ENCODE measurements at places on chromosomes 11 and 22. TPM values are rescaled to one million over a fixed set of nuclear protein-coding genes. Genes with fewer than 3 reads are reported as not detected.

DNA sequence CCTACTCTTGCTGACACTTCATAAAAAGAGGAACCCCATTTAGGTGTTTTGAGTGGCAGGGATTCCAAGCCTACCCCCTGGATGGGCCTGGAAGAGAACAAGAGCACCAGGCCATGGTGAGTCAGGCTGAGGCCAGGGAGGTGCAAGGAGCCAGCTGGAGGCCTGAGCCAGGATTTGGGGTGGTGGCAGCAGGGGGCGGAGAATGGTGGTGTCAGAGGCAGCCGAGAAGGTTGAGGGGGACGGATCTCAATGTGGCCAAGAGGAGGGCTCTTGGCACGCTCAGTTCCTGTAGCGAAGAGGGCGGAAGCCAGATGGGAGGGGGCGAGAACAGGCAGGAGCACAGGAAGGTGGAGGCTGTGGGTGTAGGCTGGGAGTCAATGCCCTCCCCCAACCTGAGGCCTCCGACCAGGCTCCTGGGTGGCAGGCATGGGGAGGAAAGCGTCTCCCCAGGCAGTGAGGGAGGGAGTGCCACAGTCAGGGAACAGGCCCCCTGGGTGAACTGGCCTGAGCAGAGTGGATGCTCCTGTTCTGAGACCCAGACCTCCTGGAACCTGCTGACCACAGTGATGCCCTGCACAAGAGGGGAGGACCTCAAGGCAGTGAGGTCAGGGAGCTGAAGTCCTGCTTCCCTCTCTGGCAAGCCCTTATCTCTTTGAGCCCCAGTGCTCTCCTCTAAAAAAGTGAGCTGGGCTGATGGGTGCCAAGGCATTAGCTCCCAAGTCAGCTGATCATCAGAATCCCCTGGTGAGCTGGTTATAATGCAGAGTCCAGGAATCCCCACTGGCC lies 13.9 kb downstream of the RTN4RL2 start:
- no peak for DNase-seq

DNA sequence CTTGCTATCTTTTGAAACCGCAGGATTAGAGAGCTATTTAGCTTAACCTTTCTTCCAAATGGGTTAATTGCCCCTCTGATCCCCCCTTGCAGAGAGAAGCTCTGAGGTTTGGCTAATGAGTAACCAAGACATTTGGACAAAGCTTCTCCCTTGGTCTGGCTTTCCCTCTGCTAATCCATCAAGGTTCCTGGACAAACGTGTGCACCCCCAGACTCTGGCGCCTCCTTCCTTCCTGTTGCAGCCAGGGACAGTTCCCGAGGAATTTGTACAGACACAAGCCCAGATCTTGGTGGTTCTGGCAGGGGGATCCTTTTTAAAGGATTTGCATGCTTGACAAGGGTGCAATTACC lies 1.6 kb downstream of the KIAA1671 start:
- no peak for DNase-seq

- DNase-seq: no peak
These were observed 51.8 kb downstream of the CD6 start for GRCh38 chr11:61023086-61023965.

DNA sequence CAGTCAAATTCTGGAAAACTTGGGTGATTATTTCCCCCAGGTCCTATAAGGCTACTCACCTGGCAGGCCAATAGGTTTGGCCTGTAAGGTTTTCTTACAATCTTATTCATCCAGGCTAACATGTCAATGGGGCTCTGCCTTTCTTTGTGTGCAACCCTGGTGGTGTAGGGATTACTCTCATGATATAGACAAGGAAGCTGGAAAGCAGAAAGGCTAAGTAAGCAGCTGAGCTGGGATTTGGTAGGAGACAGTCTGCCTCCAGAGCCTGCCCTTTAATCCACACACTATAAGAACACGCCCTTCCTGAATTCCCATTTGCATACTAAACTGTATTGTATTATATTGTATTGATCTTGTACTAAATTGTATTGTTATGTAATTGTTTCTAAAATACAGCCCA lies 373.3 kb upstream of the CCDC90B start:
- DNase-seq: no peak

DNA sequence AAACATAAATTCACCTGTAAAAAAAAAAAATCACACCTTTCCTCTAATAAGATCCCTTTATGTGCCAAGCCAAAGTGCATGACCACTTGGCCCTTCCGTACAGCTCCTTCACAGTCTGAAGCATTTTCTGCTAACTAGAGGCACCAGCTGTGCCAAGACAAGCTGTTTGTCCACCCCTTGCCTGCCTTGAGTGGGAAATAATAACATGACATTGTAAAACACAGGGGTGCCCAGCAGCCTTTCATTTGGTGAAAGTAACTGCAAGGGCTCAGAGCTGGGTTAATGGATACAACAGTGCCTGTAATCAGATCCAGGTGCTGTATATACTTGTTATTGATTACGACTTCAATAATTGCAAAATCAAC lies 59.2 kb downstream of the DDIAS start:
- no peak for DNase-seq

DNA sequence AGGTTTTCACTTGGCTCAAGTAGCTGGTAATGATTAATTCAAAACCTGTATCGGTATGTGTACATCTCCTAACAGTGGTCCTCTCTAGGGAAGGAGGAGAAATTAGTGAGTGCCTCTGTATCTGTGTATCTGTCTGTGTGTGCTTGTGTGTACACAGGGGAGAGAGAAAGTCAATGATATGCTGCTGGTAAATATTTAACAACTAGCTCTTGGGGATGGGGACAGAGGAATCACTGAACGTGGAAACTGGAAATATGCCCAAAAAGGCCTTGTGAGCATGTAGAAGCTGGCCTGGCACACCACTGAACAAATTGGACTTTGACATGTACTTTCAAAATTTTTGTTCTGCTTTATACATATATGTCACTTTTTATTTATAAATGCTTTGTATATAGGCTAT lies 214.0 kb upstream of the SYN3 start:
- DNase-seq: no peak

DNA sequence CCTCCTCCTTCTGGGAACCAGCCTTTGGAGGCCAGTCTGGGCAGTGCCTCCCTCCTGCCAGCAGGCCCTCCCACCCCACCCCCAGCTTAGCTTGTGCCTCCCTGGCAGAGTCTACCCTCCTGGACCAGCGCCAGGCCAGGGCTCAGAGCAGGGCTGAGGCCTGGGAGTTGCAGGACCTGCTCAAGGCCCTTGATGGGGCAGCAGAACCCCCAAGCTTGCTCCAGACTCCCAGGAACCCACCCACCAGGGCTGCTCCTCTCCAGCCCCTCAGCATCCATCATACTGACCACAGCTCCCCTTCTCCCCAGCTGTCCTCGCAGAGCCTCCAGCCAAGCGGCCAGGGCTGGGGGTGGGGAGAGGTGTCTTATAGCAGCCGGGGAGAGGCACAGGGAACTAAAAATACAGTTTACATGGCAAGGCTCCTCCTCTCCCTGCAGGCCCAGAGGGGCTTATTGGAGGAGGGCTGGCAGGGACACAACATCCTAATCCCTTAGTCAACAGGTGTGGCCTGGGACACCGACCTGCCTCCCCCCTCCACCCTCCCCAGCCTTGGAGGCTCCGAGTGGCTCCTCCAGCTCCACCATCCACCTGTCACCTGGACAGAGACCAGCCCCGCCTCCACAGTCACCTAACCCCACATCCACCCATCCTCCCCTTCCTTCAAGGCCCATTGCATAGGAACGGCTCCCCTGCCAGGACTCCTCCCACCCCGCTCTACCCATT lies 5.2 kb upstream of the MB start:
- DNase-seq: peak; percentile 65

DNA sequence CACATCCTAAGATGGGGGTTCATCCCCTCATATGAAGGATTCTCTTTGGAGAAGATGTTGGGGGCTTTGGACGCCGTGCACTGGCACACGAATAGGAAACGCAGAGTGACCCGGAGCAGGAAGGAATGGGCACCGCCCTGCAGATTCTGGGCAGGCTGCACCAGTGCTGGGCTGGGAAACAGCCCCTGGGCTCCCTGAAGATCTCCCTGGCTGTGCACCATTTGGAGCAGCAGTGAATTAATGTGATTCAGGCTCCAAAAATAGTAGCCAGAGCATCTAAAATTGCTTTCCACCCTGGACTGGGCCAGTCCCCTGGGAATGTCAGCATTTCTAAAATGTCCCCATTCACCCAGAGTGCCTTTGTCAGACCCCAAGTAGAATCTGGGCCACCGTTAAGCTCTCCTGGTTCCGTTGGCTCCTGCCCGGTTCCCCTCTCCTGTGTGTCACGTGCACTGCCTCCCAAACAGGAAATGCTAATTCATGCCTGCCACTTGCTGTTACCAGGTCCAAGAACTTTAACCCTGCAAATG lies 18.6 kb downstream of the IRAG1 start:
- no peak for DNase-seq

GRCh38 chr11:64650923-64651523 lies 60.0 kb downstream of the SLC22A12 start:
- DNase-seq: no peak

DNA sequence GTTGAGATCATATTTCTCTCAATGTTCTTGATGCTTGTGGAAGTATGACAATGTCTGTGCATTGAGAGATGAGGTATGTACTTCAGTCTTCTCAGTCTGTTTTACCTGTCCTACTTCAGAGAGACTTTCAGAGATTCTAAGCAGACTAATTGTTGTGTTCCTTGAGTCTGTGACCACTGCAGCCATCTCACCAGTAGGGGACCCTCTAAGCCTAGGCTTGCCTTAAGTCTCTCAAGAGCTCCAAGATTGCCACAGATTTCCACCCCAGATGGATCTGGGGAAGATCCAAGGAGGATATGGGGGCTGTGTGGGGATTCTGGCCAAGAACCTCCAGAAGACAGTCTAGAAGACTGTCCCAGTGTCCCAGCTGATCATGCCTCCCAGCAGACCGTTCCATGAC lies 179.9 kb upstream of the PLET1 start:
- DNase-seq: no peak

GRCh38 chr11:105032495-105032894 lies 2.4 kb downstream of the CASP1 start:
- DNase-seq: no peak

Gene CYP2D6
- polyA plus RNA-seq: 6.5 TPM
